ENCODE measurements at places on chromosomes 1 and 21. TPM values are rescaled to one million over a fixed set of nuclear protein-coding genes. Genes with fewer than 3 reads are reported as not detected.

- ATAC-seq: peak; percentile 21
Measured at GRCh38 chr1:109425391-109426280, 612 bp downstream of the PSMA5 start.

GRCh38 chr1:52900402-52900801, 21.1 kb downstream of the ECHDC2 start:
- ATAC-seq: no peak

DNA sequence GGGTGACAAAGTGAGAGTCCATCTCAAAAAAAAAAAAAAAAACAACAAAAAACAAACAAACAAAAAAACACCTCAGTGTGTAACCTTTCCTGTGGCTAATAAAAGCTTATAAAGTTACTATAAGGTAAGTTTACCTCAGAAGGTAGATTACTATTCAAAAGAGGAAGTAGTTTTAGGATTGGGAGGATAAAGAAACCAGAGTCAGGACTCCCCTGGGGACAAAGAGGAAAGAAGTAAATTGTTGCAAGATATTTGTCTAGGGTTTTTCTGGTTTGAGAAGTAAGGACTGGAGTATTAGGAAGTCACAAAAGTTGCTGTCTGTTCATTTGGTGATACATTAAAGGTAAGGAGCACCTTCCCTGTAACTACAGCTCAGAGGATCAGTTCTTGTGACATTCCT, 23.8 kb upstream of the CENPF start:
- ATAC-seq: no peak

DNA sequence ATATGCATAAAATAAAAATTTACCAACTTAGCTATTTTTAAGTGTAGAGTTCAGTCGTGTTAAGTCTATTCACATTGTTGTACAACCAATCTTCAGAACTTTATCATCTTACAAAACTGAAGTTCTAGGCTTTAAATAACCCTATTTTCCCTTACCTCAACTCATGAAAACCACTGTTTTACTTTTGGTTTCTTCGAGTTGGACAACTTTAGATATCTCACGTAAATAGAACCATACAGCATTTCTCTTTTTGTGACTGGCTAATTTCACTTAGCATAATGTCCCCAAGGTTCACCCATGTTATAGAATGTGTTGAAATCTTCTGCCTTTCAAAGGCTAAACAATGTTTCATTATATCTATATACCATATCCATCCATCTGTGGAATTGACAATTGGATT, 819.0 kb upstream of the ADGRL4 start:
- ATAC-seq: no peak

GRCh38 chr1:27448982-27449381, 41.0 kb downstream of the WASF2 start:
- ATAC-seq: no peak

- ATAC-seq: no peak
Measured at GRCh38 chr1:193183019-193183627, 3.3 kb downstream of the B3GALT2 start.

DNA sequence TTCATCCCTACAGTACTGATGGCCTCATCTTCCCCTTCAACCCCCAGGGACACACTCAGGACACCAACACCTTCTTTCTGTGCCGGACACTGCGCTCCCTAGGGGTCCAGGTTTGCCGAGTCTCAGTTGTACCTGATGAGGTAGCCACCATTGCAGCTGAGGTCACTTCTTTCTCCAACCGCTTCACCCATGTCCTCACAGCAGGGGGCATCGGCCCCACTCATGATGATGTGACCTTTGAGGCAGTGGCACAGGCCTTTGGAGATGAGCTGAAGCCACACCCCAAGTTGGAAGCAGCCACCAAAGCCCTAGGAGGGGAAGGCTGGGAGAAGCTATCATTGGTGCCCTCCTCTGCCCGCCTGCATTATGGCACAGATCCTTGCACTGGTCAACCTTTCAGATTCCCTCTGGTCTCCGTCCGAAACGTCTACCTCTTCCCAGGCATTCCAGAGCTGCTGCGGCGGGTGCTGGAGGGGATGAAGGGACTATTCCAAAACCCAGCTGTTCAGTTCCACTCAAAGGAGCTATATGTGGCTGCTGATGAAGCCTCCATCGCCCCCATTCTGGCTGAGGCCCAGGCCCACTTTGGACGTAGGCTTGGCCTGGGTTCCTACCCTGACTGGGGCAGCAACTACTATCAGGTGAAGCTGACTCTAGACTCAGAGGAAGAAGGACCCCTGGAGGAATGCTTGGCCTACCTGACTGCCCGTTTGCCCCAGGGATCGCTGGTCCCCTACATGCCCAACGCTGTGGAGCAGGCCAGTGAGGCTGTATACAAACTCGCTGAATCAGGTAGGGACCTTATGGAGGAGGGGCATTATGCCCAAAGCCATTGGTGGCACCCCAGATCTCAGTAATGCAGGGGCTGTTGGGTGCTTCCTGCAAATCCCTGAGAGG, 5.1 kb upstream of the LENEP start:
- ATAC-seq: no peak

GRCh38 chr1:203152158-203153034, 23.2 kb downstream of the MYBPH start:
- ATAC-seq: no peak

DNA sequence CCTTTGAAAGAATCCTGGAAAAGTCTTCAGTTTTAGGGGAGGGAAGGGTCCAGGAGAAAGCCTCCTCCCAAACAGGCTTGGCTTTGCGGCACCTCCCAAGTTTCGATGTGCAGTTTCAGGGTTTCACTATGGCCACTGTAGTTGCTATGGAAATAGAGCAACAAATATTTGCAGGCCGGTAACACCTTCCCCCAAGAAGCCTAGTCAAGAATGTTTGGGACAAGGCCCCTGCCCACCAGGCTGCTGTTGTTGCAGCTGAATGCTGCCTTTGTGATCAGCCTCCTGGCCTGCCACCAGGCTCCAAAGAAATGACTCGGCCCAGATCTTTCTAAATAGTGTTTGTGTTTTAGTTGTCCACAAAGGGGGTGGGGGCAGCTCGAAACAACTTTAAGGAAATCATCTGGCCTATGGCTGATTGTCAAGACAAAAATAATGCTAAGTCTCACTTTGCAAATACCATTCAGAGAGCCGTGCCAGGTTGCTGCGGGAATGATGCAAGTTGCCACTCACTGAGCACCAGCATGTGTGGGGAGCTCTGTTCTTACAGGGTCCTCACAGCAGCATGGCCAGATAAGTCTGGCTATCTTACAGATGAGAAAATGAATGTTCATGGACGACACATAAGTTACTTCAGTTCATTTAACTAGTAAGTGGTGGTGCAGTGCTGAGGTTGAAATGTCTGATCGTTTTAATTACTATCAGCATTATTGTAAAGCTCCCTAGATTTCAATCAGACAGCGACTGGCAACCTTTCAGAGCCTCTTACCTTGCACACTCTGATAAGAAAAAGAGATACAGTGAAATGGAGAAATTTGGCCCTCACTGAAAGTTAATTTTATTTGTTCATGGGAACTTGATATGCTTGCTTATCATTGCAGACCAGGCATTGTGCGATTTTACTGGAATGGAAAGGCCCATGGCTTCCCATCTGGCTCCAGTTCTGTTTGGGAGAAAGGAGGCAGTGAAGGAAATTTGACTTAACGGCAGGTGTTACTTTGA, 91.2 kb upstream of the JUN start:
- ATAC-seq: peak; percentile 74

The COL6A1 gene
- 477 TPM for total RNA-seq

The PKNOX1 gene
- 15.1 TPM for total RNA-seq

The FBLIM1 gene
- total RNA-seq: 49.7 TPM

The SLC25A24 gene
- total RNA-seq: 27.2 TPM
